ENCODE measurements at places on chromosomes 4 and X.

GRCh38 chr4:74623041-74623440 lies 171.3 kb downstream of the BTC start:
- DNase-seq = peak; percentile 42

GRCh38 chr4:132506568-132506967 lies 642.5 kb upstream of the PCDH10 start:
- no peak for DNase-seq

DNA sequence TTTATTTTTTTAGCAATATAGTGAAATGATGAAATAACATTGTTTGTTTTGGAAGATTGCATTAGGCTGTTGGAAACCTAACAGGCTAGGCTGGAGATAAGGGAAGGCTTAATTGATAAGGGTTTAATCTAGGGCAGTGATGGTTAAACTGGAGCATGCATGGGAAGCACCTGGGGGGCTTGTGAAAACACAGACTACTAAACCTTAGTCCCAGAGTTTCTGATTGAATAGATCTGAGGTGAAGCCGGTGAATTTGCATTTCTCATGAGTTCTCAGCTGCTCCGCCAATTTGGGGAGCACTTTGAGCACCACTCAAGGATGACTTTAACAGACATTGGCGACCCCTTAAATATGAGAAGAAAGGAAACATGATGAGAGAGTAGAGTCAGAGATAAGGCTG lies 11.5 kb downstream of the STK26 start:
- no peak for DNase-seq

DNA sequence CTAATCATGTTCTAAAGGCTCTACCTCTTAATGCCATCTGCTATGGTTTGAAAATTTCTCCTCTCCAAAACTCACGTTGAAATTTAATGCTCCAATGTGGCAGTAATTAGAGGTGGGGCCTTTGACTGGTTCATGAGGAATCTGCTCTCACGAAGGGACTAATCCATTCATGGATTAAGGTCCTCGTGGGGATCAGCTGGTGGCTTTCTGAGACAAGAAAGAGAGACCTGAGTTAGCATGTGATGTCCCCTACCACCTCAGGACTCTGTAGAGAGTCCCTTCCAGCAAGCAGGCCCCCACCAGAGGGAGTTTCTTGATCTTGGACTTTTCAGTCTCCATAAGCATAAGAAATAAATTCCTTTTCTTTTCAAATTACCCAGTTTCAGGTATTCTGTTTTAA lies 65.3 kb downstream of the WDFY3 start:
- DNase-seq = no peak

DNA sequence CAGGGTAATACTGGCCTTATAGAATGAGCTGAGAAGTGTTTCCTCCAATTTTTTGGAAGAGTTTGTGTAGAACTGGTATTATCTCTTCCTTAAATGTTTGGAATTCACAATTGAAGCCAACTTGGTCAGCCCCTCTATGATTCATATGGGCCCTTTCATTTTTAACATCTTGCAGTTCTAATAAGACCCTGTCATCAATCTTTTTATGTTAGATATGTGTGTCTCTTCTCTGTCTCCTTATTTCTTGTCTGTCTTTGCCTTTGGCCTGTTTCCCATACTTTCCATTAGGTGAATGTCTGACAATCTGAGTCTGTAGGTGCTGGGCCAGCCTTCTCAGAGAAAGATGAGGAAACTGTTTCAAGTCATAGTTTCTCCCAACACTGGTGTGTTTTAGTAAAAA lies 88.7 kb downstream of the SLC16A2 start:
- DNase-seq = peak; percentile 63

GRCh38 chr4:48603366-48604003 lies 113.4 kb downstream of the ZAR1 start:
- no peak for DNase-seq
